ENCODE measurements at places on chromosomes 5 and 9.

DNA sequence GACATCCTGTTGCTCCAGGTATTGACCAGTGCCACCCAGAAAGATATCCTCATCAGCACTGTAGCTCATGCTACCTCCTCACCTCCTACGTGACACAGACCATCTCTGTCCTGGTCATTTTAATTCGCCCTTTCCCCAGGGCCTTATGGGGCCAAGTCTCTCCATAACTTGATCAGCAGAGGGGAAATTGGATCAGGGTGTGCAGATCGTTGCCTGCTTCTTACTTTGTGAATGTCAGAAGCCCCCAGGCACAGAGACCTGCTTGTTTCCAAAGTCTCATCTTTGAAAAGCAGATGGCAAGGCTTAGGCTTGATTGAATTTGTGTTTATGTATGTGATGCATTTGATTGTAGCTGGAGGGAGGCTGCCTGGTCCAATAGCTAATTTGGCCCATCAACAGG, 8.8 kb upstream of the DBH start:
- no peak for DNase-seq

GRCh38 chr9:121972501-121972981, 120.6 kb downstream of the TTLL11 start:
- DNase-seq = peak; percentile 82

DNA sequence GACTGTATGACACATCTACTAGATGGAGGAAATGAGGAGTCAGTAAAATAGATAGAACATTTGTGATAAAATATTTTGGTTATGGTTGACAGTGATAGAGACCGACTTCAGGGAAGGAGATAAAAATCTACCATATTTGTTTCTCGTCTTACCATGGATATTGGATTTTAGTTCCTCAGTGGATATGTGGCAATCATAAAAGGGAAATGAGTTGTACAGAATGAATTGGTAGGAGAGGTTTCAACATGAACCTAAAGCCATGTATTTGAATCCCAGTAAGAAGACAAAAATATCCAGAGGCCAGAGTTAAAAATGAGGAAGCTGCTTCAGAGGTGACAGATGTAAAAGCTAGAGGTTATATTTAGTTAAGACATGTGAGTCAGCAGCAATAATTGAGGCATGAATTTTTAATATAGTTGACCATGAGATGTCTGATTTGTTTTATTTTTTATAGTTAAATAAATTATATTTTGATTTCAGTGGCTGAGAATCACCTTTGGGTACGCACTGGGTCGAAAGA, 480.4 kb upstream of the TUSC1 start:
- DNase-seq = no peak

GRCh38 chr9:39587844-39588499, 232.5 kb downstream of the SPATA31A1 start:
- no peak for DNase-seq

- peak; percentile 24 for DNase-seq
Observed at GRCh38 chr5:77181173-77181572, 29.3 kb upstream of the PDE8B start.

- DNase-seq = no peak
Observed at GRCh38 chr9:129640871-129641749, 841 bp downstream of the ASB6 start.

GRCh38 chr5:9617739-9618504, 12.2 kb downstream of the TAS2R1 start:
- no peak for DNase-seq

DNA sequence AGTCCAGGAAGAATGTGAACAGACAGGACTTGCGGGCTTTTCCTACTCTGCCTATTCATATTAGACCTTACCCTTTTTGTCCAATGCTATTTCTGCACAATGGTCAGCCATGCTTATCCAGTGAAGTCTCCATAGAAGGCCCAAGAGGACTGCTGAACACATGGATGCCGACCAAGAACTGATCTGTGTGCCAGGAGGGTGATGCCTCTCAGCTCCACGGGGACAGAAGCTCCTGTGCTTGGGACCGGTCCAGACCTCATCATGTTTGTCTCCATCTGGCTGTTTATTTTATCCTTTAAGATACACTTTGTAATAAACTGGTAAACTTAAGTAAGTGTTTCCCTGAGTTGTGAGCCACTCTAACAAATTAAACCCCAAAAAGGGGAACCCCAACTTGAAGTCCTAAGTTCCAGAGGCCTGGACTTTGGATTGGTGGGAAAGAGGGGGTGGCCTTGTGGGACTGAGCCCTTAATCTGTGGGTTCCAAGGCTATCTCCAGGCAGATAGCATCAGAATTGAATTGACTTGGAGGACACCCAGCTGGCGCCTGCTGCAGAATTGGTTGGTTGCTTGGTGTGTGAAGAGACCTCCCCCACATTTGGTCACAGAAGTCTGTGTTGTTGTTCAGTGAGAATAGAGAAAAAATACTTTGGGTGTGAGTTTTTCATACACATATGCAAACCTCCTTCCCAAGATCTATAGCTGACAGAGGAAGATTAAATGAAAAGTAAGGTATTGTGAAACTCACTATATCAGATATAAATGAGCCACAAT, 57.9 kb upstream of the ANKH start:
- no peak for DNase-seq

- DNase-seq = no peak
Observed at GRCh38 chr5:97377582-97377981, 194.5 kb upstream of the RIOK2 start.

- no peak for DNase-seq
Observed at GRCh38 chr5:119878712-119879111, 249.4 kb downstream of the FAM170A start.

- DNase-seq = peak; percentile 26
Observed at GRCh38 chr5:149063017-149063687, at the start of gene SH3TC2. SH3TC2 (minus strand) TSS chr5:149063062; CDS start chr5:149063022, 40 bp downstream.

DNA sequence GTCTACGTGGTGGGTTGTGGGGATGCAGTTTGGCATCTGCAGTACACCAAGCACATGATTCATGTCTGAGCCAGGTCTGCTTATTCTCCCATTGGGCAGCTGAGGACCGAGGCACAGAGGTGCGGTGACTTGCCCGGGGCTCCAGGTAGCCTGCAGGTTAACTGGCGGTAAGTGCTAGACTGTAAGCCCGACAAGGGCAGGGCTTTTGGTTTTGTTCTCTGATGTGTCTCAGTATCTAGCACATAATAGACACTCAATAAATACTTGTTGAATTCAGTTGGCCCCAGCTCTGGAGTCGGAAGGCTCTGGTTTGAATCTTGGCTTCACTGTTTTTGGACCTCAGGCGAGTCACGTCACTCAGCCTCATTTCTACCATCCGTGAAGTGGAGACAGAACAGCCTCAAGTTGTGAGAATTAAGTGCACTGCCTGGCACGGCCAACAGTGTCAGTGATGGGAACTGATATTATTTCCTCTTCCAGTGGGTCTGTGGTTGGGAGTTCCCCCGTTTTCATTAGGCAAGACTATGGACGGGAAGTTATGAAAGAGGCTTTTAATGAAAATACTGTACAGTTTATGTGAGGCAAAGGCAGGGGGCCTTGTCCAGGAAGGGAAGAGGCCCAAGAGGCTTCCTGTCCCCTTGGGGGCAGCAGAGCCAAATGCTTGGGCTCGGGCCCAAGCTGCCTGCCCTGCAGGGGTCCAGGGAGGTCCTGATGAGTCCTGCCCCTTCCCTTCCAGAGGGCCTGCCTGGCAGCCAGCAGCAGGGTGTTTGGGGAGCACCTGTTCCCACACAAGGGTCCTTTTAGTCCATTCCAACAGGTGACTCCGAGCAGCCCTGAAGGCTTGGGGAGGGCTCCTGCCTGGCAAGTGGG, 3.3 kb downstream of the PRELID1 start:
- DNase-seq = peak; percentile 36
